ENCODE measurements at places on chromosomes 7 and 10.

DNA sequence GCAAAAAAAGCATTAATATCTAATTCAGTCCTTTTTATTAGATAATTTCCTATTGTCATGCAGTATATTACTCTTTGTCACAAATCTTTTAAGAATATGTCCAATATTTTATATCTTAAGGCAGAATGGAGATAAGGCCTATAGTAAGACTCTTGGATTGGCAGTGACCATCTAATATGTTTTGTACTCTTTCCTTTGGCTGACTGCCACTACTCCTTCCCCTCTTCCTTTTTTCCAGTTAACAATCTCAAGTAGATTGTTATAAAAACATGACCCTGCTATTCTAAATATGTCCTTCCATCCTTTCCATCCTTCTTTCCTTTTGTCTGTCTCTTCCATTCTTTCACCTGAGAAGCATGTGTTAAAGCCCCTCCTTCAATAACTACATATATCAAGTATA is 92.8 kb upstream of the TMEM168 start:
- DNase-seq: no peak

GRCh38 chr7:70670288-70670687 is 461.7 kb upstream of the GALNT17 start:
- DNase-seq: no peak

GRCh38 chr10:124534231-124534798 is 72.7 kb downstream of the LHPP start:
- DNase-seq: no peak

DNA sequence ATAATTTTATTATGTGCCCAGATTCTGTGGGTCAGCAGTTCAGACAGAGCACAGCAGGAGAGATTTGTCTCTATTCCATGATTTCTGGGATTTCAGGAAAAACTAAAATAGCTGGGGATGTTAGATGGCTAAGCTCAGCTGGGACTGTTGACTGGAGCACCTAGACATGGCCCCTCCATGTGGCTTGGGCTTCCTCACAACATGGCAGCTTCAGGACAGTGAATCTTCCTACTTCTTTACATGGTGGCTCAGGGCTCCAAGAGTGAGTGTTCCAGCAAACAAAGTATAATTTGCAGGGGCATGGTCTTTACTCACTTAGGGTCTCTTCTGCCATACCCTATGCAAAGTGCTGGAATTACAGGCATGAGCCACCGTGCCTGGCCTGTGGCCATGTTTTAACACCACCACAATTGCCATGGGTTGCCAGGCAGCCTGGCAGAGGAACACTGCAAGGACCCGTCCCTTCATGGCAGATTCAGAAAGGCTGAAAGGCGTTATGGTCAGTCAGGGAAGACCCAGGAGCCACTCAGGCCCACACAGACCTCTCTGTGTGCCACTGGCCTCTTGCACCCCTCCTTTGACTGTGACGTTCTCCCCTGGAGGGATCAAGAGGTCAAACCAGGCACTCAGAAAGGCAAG is 50.8 kb upstream of the ZMIZ1 start:
- no peak for DNase-seq

GRCh38 chr10:84238909-84239308 is 2.4 kb downstream of the LRIT1 start:
- no peak for DNase-seq

- DNase-seq: no peak
These were observed 188.3 kb upstream of the MEOX2 start for GRCh38 chr7:15874774-15875173.

GRCh38 chr10:126387931-126388911 is at the start of gene ADAM12:
Gene ADAM12 (minus strand): TSS chr10:126388477. CDS start chr10:126388145, 332 bp downstream.
- peak; percentile 62 for DNase-seq

- no peak for DNase-seq
These were observed 710.2 kb upstream of the POM121L12 start for GRCh38 chr7:52325237-52325636.

DNA sequence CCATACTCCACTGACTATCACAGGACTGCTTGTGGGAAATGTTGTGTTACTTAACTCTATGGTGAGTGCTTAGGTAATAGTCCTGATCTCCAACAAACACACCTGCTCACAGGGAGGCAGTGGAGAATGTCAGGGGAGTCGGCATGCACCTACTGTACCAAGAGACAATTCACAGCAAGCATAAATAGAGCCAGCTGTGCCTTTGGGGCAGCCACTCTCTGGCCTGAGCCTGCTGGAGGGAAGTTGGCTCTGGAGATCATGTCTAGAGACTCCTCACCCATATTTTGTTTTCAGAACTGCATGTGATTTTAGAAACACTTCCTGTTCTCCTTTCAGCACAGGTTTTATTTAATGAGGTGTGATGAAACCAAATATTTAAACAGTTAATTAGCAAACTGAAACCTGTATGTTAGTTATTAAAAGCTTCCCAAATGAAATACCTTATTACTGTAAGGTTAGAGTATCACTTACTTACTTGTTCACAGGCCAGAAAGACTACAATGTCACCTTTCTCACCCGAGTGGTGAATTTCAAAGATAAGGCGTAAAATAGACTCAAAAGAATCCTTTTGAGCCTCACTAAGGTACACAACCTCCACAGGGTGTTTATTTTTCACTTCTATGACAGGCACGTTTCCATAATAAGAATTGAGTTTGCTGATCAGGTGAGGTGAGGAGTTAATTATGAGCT is 21.8 kb downstream of the DHX32 start:
- DNase-seq: no peak

DNA sequence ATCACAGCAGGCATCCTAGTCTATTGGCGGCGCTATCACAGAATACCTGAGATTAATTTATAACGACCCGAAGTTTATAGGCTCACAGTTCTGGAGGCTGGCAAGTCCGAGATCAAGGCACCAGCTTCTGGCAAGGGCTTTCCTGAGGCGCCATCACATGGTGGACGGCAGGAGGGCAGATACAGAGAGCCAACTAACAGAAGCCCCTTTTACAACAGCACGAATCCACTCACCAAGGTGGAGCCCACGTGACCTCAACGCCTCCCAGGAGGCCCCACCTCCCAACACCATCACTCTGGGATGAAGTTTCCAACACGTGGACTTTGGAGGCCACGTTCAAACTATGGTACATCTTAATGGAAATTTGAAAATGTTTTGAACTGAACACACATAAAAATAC is 255.3 kb downstream of the ELFN1 start:
- DNase-seq: no peak

DNA sequence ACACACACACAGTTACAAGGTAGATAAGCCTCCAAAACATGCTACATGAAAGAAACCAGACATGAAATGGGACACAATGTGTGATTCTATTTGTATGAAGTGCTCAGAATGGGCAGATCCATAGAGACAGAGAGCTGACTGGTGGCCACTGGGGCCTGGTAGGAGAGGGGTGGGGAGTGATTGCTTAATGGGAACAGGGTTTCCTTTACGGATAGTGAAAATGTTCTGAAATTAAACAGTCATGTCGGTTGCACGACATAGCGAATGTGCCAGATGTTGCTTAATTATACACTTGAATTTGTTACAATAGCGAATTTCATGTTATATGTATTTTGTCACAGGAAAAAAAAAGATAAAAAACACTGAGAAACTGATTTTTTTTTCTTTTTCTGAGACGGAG is 122.3 kb downstream of the SPDYE5 start:
- no peak for DNase-seq

DNA sequence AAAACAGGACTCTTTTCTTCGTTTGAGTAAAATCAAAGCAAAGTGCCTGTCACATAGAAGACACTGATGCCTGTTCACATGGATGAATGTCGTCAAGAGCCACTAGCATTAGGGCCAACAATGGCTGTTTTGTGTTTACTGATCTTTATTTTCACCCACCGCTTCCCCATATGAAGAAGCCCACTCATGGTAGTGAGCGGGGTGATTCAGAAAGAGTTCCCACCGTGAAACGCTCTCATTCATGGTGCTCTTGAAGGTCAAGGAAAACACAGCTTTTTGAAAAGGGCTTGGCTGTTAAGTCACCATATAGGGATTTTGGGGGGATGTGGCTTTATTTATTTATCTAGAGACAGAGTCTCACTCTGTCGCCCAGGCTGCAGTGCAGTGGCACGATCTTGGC is 12.5 kb downstream of the PROSER2 start:
- DNase-seq: no peak

GRCh38 chr10:83373671-83374070 is 765.6 kb upstream of the GHITM start:
- DNase-seq: no peak

DNA sequence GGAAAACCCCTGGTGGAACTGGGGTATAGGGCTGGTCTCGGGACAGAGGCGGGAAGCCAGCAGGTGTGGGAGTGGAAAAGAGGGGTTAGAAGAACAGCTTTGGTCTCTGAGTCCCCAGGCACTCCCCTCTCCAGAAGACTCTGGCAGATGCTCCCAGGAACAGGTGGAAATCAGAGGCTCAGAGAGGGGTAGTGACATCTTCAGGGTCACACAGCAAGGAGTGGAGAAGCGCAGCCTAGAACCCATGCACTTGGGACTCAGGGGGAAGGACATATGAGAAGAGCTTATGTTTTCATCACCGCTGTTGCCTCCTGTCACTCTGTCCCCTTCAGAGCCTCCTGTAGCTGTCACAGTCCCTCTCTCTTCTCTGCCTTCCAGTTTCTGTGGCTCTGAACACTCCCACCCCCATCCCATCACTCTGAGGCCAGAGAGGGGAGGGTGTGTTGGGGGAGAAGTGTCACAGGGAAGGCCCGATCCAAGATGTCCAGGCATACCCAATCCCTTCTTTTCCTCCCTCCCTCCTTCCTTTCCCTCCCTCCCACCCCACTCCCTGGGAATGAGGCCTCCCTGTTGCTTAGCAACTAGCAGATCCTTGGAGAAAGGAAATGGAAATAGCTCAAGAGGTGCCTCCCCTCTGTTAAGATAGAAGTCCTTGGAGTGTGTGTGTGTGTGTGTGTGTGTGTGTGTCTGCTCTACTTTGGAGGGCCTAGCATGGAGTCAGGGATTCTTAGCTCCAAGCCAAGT is 32.0 kb downstream of the SRRM3 start:
- DNase-seq: no peak

DNA sequence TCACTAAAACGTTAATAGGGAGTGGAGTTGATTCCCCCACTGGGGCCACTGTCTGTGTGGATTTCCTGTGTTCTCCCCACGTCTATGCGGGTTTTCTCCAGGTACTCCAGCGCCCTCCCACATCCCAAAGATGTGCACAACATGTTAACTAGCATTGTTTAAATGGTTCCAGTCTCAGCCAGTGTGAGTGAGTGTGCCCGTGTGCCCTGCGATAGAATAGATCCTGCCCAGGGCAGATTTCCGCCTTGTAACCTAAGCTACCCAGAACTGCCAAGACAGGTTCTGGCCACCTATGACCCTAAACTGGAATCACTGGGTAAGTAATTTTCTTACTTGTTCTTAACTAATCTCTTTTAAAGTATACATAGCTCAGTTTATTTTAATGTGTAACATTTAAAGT is 58.5 kb downstream of the CCDC6 start:
- no peak for DNase-seq

DNA sequence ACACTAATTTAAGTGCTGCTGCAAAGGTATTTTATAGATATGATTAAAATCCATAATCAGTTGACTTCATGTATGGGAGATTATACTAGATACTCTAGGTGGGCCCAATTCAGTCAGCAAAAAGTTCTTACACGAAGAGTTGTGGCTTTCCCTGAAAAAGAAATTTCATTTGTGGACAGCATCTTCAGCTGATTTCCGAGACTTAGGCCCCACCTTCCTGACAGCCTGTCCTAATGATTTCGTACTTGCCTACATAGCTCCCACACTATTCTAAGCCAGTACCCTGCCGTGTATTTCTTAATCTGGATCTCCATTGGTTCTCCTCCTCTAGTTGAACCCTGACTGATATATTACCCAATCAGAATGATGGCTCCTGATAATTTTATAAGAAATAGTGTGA is 297.9 kb downstream of the EXOC4 start:
- DNase-seq: no peak

- DNase-seq: peak; percentile 15
These were observed 136.2 kb upstream of the SHH start for GRCh38 chr7:155948423-155948822.

- no peak for DNase-seq
These were observed 31.5 kb downstream of the TCF7L2 start for GRCh38 chr10:112981553-112981952.

Measured in head of caudate nucleus (tissue), 42 donors.